ENCODE measurements at places on chromosomes 2 and 18.

GRCh38 chr2:203790134-203790852 lies 77.3 kb upstream of the CTLA4 start:
- DNase-seq = no peak

DNA sequence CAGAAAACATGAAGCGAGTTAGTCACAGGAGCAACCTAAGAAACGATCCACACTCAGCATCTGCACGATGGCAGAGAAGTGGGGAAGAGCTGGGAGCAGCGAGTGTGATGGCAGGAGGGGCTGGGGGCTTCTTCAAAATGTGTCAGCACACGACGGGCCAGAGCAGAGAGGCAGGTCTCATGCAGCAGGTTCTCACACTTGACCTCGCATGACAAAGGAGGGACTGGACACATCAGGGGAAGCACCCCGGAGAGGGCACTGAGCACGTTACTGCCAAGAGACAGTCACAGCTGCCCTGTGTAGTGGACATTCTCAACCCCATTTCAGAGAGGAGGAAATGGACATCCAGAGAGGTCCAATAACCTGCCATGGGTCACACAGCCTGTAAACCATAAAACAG lies 104.1 kb upstream of the CAPN13 start:
- no peak for DNase-seq

GRCh38 chr2:112024231-112024630 lies 30.8 kb upstream of the TMEM87B start:
- no peak for DNase-seq

GRCh38 chr2:109448946-109449788 lies 164.6 kb downstream of the SEPTIN10 start:
- DNase-seq = peak; percentile 96

DNA sequence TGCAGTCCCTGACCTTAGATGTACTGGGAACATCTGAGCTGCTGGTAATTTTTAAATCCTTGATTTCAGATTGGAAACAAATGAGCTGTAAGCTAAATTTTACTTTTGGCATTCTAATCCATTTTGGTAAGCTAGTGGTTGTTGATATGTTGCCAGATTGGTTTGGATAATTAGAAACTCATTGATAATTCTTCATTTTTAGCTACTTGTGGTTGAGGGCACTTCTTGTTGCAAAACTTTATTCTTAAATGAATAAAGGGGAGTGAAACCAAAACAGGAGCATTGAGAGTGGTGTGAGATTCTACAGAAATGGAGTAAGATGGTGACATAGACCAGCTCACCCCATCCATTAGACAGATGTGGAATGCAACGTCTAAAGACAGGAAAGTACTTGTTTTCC lies 64.5 kb downstream of the ITGB1BP1 start:
- no peak for DNase-seq

DNA sequence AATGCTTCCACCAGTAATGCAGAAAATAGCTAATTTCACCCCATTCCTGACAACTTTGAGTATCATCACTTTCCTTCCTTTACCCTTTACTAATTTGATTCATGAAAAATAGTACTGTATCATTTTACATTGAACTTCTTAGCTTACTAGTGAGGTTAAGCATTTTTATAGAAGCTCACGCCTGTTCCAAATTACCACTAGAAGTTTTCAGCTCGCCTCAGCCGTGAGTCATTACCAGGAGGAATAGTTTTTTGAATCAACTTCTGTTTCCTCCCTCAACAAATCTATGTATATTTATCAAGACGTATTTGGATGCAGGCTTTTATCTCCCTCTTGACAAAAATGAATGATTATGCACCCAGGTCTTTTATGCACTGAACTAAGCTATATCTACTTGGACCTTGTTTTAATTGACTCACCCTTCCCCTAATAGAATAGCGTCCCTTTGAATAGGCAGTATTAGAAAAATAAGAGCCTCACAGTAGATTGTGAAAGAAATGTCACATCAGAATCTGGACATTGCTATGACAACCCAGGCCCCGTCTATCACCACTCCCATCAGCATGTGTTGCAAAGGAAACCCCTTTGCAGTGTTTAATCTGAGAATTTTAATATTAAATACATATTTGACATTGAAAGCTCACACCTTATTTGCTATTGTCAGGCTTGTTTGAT lies 207.4 kb upstream of the NRP2 start:
- DNase-seq = peak; percentile 47

GRCh38 chr2:189178726-189179569 lies 613 bp downstream of the COL5A2 start:
- peak; percentile 74 for DNase-seq

DNA sequence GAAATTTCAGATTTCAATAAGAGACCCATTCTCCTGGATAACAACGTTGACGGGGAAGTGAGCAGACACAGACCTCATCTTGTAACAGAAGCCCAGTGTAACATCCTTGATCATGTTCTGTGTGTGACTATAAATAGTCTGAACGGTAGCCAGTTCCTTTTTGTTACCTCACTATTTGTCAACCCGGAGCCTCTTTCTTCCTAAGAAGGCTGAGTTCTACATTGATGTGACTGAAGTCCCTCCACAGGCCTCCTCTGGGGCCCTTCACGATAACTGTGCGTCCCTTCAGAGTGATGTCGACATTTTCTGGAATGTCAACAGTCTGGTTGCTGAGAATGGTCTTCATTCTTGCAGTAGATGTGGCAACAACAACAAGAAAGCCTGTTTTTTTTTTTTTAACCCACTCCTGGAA lies 6.3 kb upstream of the PLEKHM3 start:
- no peak for DNase-seq

GRCh38 chr2:36405183-36405582 lies 49.6 kb downstream of the CRIM1 start:
- DNase-seq = no peak

GRCh38 chr2:207012461-207012860 lies 73.1 kb downstream of the CPO start:
- DNase-seq = no peak

DNA sequence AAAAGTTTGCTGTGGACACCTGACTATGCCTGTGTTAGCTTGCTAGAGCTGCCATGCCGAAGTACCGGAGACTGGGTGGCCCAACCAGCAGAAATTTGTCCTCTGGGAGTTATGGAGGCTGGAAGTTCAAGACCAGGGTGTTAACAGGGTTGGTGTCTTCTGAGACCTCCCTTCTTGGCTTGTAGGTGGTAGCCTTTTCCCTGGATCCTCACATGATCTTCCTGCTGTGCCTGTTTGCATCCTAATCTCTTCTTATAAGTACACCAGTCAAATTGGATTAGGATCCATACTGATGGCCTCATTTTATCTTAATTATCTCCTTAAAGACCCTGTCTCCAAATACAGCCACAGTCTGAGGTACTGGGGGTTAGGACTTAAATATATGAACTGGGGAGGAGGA lies 845 bp downstream of the TMEM177 start:
- DNase-seq = no peak

- peak; percentile 51 for DNase-seq
Observed at GRCh38 chr2:119282996-119283511, 59.4 kb downstream of the STEAP3 start.

DNA sequence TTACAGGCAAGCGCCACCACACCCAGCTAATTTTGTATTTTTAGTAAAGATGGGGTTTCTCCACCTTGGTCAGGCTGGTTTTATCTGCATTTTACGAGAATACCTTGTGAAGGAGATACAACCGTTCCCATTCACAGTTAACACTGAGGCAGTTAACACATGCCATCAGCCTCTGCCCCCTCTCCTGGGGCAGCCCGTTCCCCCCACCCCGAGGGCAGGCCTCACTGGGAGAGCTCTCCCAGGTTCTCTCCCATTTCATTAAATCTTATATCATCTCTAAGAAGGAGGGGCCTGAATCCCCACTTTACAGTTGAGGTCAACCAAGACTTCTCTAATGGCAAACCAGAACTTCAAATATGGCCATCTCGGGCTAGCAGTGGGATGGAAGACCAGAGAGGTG lies 95.0 kb upstream of the ST3GAL5 start:
- no peak for DNase-seq

GRCh38 chr18:67677489-67677888 lies 161.0 kb upstream of the DSEL start:
- DNase-seq = no peak

GRCh38 chr18:56723706-56724105 lies 72.5 kb downstream of the WDR7 start:
- no peak for DNase-seq

Data from myocyte (in vitro differentiated cells).